ENCODE measurements at places on chromosomes 4 and X.

DNA sequence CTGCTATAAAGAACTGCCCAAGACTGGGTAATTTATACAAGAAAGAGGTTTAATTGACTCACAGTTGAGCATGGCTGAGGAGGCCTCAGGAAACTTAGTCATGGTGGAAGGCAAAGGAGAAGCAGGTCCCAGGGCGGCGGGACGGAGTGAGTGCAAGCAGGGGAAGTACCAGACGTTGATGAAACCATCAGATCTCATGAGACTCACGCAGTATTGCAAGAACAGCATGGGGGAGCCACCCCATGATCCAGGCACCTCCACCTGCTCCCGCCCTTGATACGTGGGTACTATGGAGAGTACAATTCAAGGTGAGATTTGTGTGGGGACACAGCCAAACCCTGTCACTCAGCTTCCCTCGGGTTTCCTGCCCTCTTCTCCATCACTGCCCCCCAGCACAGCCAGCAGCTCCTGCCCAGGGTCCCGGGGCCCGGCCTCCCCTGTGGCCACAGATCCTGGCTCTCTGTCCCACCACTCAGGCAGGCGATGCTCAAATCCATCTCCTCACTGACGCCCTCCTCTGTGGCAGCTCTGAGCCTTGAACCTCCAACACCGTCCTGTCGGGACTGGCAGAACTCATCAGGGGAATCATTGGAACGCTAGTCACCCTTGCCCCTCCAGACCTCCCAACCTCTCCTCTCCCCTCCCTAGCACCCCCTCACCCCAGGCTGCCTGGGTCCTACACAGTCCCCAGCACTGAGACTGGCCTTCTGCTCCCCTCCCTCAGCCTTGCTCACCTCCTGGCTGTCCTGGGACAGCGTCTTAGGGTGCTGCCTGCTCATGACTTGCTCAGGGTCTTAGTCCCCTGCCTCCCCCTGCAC lies 37.6 kb downstream of the FGFRL1 start:
- no peak for DNase-seq

DNA sequence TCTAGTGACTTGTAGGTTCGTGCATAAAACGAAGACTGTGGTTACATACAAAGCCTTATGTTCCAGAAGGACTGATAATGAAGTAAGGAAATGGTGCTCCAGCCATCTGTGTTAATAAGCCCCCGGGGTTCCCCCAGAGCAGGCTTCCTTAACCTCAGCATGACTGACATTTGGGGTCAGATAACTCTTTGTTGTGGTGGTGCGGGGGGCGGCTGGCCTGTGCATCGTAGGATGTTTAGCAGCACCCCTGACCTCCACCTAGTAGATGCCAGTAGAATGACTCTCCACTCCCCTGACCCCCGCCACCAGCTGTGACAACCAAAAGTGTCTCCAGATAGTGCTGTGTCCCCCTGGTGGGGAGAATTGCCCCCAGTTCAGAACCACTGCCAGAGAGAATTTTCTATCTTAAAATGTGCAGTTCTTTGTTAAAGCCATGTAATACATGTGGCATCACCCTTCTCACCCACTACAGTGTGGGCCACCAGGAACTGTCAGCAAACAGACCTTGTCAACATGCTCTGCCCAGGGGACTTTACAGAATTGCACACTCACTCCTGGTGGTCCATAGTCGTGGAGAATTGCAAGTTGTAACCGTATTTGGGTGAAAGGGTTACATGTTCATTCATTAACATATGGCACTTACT lies 7.5 kb downstream of the SH3KBP1 start:
- DNase-seq, result no peak

DNA sequence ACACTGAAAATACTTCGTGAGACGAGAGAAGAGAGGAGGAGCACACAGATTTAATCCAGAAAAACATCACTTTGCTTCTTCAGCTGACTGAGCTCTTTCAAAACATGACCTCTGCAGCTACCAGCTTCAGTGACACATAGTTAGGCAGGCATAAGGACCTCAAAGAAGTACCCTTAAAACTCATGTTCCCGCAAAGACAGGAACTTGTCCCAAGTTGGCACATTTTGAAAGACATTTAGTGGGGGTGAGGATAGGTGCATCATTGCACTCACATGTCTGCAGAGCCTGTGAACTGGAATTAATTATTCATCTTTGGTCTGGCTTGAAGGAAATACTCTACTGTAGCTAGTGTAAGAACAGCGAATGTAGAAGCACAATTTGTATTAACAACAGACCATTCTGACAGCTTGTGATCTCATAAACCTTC lies 221.8 kb downstream of the MGST2 start:
- DNase-seq, result no peak

GRCh38 chrX:20205927-20206708 lies 60.6 kb downstream of the RPS6KA3 start:
- DNase-seq, result no peak

- DNase-seq, result no peak
Measured at GRCh38 chrX:56751071-56751470, 22.0 kb downstream of the NBDY start.

- no peak for DNase-seq
Measured at GRCh38 chr4:82352825-82353366, 20.9 kb downstream of the HNRNPD start.

GRCh38 chr4:168942985-168943384 lies 67.1 kb downstream of the CBR4 start:
- no peak for DNase-seq

DNA sequence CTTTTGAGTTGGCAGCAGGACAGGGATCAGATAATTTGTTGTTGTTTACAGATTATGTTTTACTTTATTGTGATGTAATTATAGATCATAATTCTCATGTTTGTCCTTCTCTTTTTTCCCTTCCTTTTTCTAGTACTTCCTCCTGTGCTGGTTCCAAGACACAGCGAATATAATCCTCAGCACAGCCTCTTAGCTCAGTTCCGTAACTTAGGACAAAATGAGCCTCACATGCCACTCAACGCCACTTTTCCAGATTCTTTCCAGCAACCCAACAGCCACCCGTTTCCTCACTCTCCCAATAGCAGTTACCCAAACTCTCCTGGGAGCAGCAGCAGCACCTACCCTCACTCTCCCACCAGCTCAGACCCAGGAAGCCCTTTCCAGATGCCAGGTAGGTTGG lies 58.0 kb downstream of the SMAD1 start:
- no peak for DNase-seq

GRCh38 chrX:56068274-56068758 lies 163.8 kb upstream of the KLF8 start:
- no peak for DNase-seq

GRCh38 chrX:40174001-40174853 lies 76.5 kb upstream of the BCOR start:
- no peak for DNase-seq

- DNase-seq, result no peak
Measured at GRCh38 chr4:33975995-33976394, 2268.3 kb downstream of the ARAP2 start.

DNA sequence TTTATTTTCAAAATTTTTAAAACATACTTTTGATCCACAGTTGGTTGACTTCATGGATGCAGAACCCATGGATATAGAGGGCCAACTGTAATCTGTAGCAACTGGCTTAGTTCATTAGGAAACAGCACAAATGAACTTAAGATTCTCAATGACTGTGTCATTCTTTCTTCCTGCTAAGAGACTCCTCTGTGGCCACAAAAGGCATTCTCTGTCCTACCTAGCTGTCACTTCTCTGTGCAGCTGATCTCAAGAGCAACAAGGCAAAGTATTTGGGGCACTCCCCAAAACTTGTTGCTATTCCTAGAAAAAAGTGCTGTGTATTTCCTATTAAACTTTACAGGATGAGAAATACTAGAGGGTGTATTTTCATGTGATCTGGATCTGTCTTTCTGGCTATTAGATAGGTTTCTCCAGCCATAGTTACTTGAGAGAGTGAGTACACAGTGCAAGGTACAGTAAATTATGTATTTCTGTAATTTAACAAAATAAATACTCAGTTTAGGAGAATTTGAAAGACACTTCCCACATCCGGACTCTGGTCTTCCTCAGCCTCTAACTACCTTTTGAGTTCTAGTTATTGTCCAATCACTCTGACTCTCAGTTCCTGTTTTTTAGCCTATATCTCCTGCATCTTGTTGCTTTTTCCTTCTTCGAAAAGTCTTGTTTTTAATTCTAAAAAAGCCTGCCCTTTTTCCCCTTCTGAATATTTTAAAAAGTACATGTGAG lies 21.8 kb downstream of the TLR2 start:
- DNase-seq, result no peak

- no peak for DNase-seq
Measured at GRCh38 chr4:35511851-35512250, 732.5 kb downstream of the ARAP2 start.

GRCh38 chr4:71526637-71527406 lies 188.0 kb downstream of the SLC4A4 start:
- DNase-seq, result no peak

DNA sequence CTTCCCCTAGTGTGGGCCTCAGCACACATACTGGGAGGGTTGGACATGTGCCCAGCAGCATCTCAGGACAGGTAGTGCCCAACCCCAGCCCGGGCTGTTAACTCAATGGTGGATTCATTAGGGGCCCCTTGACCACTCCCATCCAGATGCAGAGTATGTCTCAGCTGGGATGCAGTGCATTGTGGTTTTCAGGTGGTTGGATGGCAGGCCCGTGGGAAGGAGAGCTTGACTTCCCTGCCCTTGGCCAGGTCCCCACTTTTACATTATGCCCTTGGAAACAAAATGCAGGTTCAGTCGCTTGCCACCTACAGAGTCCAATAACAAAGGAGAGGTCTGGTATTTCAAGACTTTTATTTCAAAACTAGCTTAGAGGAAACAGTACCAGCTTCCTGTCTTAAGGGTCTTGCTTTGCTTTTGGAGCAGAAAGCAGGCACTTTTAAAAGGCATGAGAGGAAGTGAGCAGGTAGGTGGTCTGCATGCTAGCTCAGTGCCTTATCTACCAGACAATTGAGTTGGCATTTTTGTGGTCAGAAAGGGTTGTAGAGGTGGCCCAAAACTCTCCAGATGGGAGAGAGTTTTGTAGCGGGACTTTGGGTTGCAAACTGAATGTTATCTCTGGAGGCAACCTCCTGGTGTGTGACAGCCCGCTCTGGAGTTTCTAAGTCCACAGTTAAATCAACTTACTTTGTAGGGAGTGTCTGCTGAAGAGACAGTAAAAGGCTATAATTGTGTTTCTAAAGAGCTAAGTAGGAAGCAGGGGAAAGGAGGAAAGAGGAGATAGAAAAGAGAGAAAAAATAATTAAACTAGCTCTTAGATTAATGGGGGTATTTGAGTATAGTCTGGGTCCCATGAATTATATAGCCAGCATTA lies 171.0 kb downstream of the GALNTL6 start:
- DNase-seq, result no peak

GRCh38 chr4:149794352-149794751 lies 21.3 kb downstream of the IQCM start:
- DNase-seq, result no peak

GRCh38 chr4:82640540-82640939 lies 78.8 kb upstream of the TMEM150C start:
- no peak for DNase-seq

DNA sequence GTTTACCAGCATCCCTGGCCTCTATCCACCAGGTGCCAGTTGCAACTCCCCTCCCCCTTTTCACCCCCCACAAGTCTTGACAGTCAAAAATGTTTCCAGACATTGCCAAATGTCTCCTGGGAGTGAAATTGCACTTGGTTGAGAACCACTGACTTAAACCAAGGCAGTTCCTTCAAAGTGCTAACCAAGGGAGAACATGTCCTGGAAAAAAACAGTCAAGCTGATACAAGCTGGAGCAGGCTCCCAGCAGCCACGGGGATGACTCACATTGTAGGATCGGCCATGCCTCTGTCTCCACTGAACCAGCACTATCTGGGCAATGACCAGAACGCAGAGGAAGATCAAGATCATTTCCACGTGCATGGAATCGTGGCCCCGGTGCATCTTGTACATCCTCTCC lies 11.4 kb downstream of the RNF175 start:
- DNase-seq, result peak; percentile 30

GRCh38 chr4:78244705-78245485 lies 187.8 kb downstream of the FRAS1 start:
- no peak for DNase-seq

GRCh38 chr4:10682397-10682796 lies 2.2 kb downstream of the CLNK start:
- DNase-seq, result no peak

DNA sequence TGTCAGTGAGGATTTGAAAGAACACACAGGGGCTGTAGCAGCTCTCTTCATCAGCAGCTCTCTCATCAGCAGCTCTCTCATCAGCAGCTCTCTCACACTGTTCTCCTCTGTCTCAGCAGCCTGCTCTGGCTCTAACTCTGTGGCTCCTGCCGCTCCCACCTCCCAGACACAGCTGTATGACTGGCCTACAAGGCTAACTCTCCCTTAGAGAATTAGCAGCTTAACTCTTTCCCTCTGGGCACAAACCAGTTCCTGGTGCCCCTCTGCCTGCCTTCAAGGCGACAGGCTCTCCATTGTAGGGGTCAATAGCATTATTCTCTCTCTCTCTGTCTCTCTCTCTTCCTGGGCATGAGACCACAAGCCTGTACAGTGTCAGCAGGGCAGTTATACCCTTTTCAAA lies 385.6 kb upstream of the PCDH10 start:
- no peak for DNase-seq

DNA sequence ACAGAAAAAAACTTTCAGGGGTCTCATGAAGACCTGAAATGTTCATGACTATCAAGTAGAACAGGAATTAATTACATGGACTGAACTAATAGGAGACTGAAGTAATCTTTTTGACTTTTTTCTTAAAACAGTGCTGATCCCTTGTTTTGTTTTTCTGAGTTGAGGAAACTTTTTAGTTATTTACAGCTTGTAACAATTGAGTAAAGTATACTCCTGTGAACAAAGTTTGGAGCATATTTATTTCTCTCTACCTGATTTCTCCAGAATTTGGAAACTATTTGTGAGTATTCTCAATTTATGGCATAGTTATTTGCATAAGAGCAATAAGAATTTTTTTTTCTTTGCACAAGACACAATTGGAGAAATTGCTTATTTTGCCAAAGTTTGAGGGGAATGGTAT lies 64.8 kb downstream of the PCDH18 start:
- DNase-seq, result no peak

DNA sequence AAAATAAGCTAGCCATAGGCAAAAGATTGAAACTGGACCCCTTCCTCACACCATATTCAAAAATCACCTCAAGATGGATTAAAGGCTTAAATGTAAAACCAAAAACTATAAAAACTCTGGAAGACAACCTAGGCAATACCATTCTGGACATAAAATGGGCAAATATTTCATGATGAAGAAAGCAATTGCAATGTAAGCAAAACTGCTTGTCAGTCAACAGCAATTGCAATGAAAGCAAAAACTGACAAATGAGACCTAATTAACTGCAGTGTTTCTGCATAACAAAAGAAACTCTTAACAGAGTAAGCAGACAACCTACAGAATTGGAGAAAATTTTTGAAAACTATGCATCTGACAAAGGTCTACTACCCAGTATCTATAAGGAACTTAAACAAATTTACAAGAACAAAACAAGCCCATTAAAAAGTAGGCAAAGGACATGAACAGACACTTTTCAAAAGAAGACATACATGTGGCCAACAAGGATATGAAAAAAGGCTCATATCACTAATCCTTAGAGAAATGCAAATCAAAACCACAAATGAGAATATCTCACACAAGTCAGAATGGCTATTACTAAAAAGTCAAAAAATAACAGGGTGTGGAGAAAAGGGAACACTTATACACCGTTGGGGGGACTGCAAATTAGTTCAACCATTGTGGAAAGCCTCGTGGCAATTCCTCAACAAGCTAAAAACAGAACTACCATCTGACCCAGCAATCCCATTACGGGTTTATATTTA lies 46.7 kb downstream of the CFAP299 start:
- DNase-seq, result no peak

GRCh38 chrX:25968920-25969319 lies 169.2 kb upstream of the MAGEB18 start:
- no peak for DNase-seq

All from GM04503 (cell line).